ENCODE measurements at places on chromosomes 16 and 17.
A peak's percentile ranks its signal among the peaks of the same experiment; 100 is the strongest.

GRCh38 chr16:11748404-11749254 is 6.0 kb upstream of the TXNDC11 start:
- DNase-seq, result no peak

- no peak for DNase-seq
Observed at GRCh38 chr16:66690106-66690847, 6.3 kb downstream of the CMTM4 start.

- DNase-seq, result peak; percentile 75
Observed at GRCh38 chr16:69243479-69243878, 56.5 kb downstream of the SNTB2 start.

- no peak for DNase-seq
Observed at GRCh38 chr17:42669977-42670788, 6.6 kb downstream of the PLEKHH3 start.

DNA sequence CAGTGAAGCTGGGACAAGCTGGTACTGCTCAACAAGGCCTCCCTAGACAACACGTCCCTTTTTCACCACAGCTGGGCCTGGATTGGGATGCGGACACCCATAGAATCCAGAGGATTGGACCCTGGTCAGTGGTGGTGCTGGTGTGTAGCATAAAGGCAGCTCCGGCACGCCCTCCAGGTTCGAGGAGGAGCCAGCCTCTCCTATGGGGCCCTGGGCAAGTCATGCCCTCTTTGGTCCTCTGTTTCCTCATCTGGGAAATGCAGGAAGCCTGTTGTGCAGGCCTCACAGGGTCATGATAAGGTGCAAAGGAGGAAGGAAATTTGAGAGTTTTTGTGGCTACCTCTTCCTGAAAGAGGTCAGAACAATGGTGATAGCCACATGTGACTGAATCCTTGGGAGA is 1741.7 kb downstream of the TP53TG3F start:
- no peak for DNase-seq

GRCh38 chr16:19289811-19290485 is 4.4 kb downstream of the CLEC19A start:
- no peak for DNase-seq

DNA sequence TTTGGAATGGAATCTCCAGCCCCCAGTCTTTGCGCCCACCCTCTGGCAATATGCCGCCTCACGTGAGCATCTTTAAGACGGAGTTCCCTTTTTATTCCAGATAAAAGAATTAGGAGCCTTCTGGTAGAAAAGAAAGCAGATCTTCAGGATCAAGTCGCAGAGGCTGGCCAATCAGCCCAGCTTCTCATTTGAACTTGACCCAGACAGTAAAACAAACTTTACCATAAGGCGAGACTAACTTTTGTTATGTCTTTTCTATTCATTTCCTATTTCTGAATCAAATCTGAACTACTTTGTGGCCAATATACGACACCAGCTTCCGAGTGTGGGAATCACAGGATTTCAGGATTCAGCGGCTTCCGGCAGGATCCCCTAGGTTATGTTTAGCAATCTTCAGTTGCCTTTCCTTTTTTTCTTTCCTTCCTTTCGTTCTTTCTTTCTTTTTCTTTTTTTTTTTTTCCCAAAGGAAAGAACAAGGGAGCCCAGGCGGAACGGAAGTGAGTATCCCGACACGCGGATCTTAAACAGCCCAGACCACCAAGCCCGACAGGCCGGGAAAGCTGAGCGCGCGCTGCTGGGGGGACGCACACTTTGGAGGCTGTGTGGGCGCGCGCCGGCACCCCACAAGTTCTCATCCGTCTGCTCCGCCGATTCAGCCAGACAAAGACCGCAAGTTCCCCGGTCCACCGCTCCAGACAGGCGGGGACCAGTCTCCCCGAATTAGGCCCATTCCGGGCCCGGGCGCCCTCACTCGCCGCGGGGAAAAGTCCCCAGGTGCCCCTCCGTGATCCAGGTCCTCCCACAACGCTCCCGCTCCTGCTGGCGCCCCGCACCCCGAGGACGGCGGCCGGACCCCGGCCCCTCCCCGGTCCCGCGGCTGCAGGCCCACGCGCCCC is 633 bp downstream of the TBC1D16 start:
- DNase-seq, result peak; percentile 35

DNA sequence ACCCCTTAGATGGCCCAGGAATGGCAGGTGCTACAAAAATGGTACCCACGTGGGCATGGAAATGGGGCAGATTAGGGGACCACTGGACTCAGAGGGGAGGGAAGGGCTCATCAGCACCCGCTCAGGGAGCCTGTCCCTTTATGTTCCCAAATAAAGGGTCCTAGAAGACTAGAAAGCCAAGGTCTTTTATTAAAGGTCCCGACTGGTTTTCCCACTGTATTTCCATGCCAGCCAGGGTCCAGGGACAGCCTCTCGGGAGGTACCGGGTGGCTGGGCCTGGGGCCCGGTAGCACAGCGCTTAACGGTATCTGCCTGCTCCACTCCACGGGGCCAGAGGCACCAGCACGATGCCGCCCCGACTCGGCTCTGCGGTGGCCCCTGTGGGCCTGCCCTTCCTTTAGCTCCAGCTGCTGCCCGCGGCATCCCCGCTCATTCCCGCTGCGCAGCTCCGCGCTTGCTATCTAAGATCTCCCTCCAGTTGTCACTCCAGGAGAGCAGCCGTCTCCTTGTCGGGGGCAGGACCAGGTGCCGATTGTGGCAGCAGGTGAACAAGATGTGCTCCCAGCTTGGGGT is 1.4 kb downstream of the NT5C start:
- no peak for DNase-seq

GRCh38 chr17:1313270-1314005 is 34.0 kb downstream of the TRARG1 start:
- DNase-seq, result no peak

- peak; percentile 98 for DNase-seq
Observed at GRCh38 chr17:78935419-78936323, 10.5 kb upstream of the TIMP2 start.

GRCh38 chr16:10787304-10787703 is 31.3 kb downstream of the TVP23A start:
- no peak for DNase-seq

- no peak for DNase-seq
Observed at GRCh38 chr17:76491271-76492122, 9.7 kb downstream of the RHBDF2 start.
